ENCODE measurements at places on chromosomes 3 and 15.

DNA sequence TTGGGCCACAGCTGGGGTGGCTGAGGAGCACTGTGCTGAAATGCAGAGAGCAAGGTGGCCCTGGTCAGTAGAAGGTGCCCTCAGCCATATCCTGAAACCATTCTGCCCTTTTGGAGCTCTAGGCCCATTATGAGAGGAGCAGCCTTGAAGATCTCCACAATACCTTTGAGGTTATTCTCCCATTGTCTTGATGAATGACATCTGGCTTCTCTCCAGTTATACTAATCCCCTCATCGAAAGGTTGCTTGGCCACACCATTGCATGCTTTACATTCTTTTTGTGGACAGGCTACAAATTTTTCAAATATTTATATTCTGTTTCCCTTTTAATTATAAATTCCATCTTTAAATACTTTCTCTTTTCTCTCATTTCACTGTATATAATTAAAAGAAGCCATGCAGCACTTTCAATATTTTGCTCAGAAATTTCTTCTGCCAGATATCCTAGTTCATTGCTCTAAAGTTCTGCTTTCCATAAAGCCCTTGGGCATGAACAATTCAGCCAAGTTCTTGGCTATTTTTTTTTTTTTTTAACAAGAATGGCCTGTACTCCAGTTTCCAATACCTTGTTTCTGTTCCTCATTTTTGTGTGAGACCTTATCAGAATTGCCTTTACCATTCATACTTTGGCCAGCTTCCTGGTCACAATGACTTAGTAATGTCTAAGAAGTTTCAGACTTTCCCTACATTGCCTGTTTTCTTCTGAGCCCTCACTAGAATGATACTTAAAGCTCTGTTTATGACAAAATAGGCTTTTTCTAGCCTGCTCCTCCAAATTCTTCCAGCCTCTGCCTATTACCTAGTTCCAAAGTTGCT, 138.9 kb upstream of the SGO1 start:
- DNase-seq: no peak

- no peak for DNase-seq
Measured at GRCh38 chr15:57665194-57665593, 41.3 kb upstream of the POLR2M start.

- DNase-seq: peak; percentile 86
Measured at GRCh38 chr3:15269091-15269989, 63.0 kb downstream of the SH3BP5 start.

DNA sequence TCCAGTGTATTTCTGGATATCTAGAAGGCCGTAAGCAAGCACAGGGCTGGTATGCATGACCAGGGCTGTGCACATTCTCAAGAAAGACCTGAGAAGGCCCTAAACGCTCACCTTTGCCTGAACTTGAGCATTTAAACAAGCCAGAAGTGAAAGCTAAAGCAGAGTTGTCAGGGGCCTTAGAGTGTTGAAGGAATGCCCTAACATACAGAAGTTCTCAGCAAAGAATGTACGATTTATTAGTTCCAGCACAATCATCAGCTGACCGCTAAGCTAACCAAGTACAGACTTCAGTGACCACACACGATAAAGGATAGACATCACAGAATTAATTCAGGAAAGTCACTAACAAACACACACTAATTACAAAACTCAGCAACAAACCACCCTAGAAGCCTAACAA, 8.7 kb downstream of the HLTF start:
- DNase-seq: no peak

DNA sequence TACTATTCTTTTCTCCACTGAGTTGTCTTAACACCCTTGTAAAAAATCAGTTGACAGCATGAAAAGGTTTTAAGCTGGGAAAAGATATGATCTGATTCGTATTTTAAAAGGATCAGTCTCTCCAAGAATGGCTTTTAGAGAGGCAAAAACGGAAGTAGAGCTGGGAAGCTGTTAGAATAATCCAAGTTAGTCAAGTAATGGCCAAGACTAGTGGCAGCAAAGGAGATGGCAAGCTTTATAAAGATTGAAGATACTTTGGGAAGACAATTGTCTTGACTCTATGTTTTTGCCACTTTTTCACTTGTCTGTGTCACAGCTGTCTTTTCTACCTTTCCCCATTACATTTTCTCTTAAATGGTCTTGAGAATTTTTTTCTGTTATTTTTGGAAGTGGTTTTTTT, 243.5 kb upstream of the MANF start:
- no peak for DNase-seq

DNA sequence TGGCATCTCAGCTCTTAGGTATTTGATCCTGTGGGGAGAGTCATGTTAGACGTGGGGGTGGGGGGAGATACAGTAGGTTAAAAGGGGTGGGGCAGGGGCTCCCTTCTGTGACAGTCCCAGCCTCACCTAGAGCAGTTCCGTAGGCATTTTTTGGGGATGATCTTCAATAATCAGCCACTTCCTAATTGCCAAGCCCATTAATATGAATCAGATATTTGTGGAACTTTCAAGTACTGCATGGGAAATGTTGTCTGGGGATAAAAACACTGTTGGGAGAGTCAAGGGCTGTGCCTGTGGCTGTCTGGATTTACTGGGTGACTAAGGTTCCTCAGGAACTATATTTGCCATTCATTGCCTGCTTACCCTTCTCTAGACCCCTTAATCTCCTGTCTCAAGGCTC, 9.5 kb downstream of the C3orf52 start:
- no peak for DNase-seq

DNA sequence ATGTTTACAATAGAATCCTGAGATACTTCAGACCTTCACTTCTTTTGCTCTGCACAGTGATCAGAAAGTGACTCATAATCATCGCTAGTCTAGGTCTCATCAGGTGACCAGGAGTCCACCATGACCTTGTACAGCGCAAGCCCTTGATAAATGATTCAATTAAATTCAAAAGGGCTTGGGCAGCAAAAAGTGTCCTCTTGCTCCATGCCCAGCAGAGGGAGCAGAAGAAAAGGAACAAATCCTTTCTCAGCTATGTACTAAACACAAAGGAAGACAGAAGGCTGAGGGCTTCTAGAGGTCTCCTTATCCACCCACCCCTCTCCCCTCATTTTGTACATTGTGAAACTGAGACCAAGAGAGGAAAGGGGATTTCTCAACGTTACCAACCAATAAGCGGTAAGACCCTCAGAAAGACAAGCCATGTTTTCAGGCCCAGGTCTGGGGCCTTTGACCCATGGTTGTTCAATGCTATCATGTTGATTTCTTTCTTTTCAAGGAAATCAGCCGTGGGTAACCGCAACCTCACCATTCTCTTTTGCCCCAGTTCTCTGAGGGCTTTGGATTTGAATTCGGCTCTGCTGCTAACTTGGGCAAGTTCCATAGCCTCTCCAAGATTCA, 74.8 kb downstream of the AQP9 start:
- DNase-seq: no peak

DNA sequence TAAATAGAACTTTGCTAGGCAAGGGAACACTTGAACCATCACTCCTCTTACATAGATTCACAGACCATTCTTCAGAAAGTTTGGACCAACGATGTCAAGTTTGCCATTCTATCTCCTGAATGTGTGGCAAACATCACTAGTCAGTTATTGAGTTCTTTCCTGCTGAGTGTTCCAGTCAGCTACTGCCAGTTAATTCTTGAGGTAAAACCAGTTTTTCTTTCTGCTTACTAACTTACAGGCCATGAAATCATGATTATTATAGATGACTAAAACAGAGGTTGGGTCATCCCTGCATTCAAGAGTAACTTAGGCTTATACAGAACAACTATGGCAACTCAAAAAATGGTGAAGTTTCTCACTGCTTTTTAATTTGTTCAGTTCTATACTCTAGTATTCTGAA, 88.2 kb downstream of the AP4E1 start:
- DNase-seq: no peak

GRCh38 chr15:59501597-59501996, 63.6 kb downstream of the FAM81A start:
- no peak for DNase-seq

- DNase-seq: no peak
Measured at GRCh38 chr15:71355268-71355667, 240.0 kb downstream of the THSD4 start.

GRCh38 chr3:50318615-50319014, 3.9 kb downstream of the HYAL2 start:
- no peak for DNase-seq

GRCh38 chr3:28978092-28978491, 302.8 kb upstream of the RBMS3 start:
- DNase-seq: no peak

DNA sequence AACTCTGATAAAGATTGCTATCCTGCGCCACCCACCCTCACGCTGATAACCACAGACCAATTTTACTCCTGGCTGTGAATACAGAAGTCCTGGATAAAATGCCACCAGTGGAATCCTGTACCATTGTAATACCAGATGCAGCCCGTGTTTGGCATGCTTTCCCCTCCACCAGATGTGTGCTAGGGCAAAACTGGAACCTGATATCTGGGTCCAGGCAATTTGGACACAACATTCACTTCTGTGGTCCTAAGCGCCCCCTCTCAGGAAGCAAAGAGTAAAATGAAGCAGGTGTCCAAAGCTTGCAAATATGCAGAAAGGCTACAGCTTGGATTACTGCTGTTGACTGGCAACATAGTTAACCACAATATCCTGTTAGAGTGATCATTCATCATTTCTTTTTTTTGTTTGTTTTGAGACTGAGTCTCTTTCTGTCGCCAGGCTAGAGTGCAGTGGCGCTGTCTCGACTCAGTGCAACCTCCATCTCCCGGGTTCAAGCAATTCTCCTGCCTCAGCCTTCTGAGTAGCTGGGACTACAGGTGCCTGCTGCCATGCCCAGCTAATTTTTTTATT, 32.8 kb downstream of the LOXL1 start:
- DNase-seq: no peak

DNA sequence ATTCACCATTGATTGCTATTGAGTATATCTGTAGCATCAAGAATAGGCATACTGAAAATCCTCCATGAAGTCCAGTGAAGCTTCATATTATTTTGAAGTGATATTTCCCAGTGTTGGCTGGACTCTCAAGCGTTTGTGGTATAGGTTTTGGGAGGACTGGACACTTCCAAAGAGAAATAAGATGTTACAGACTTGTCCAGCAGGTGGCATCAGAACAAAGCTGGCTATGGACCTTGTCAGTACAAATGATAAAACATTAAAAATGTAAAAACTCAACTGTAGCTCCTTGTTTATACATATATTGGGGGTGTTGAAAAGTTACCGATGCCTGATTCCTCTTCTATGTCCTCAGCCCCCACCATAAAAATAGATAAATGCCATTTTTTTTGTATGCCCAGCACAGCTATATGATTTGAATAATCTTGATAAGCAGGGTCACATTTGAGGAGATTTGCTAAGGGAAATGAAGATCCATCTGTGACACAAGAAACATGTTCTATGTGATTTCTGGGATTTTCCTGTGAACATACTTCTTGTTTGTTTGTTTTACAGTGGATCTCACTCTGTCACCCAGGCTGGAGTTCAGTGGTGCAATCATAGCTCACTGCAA, 54.5 kb upstream of the GOLGA6B start:
- DNase-seq: no peak
